HEK293T (cell line): ENCODE measurements at places on chromosomes 2 and 18.
A peak's percentile ranks its signal among the peaks of the same experiment; 100 is the strongest.

DNA sequence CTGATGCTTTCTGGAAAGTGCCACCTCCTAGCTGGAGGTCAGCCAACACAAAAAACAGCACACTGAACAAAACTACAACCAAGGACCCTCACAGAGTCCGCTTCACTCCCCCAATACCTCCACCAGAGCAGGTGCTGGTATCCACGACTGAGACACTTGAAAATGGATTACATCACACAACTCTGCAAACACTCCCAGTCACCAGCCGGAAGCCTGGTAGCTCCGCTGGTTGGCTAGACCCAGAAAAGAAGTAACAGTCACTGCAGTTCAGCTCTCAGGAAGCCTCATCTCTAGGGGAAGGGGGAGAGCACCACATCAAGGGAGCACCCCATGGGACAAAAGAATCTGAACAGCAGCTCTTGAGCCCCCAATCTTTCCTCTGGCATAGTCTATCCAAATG, 175.4 kb downstream of the LCLAT1 start:
- DNase-seq, result no peak

GRCh38 chr2:165952741-165953211, 800 bp downstream of the TTC21B start:
- DNase-seq, result no peak

DNA sequence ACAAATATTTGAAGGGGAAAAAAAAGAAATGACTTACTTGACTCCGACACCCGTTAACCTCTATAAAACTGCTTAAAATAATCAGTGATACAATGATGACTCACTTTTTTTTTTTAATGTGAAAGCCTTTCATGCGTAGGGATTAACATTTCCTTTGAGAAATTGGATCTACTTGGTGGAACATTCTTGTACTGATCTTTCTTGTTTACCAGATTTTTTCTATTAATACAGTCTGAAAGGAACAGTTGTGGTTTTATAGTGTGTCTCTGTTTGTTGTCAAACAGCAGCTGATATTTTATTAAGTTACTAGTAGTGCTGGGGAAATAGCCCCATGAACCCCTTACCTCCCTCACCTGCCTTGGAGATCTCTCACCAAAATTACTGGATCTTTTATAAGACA, 40.2 kb upstream of the NEB start:
- DNase-seq, result no peak

DNA sequence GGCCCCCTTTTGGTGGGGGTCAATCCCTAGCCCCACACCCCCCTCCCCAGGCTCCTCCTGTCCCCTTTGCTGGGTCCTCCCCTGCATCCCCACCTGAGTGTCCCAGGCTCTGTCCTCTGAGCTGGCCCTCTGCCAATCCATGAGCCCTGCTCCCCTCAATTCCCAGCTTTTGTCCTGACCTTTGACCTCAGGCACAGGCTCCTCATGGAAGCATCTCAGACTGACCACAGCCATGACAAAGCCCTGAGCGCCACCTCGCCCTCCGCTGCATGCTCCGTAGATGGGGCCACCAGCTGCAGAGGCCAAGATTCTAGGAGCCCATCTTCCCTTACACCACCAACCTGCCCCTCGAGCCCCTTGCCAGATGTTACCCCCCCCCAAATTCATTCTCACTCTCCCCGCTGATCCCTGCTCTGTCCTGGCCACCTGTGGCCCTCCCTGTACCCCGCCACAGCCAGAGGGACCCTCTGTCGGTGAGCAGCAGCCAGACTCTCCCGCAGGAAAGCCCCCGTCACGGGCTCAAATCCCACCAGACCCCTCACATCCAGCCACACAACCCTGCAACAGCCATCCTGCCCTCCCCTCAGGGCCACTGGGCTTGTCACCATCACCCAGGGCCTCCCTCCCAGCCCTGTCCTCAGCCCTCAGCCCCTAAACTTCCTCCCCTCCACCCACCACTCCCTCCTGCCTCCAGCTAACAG, 206.0 kb downstream of the MGAT5 start:
- no peak for DNase-seq

- no peak for DNase-seq
Measured at GRCh38 chr2:231716666-231717280, 8.4 kb downstream of the PTMA start.

GRCh38 chr2:100548771-100549170, 14.0 kb upstream of the PDCL3 start:
- no peak for DNase-seq

- no peak for DNase-seq
Measured at GRCh38 chr2:88220718-88221117, 50.6 kb downstream of the THNSL2 start.

GRCh38 chr2:150806336-150806735, 318.9 kb upstream of the RND3 start:
- no peak for DNase-seq

DNA sequence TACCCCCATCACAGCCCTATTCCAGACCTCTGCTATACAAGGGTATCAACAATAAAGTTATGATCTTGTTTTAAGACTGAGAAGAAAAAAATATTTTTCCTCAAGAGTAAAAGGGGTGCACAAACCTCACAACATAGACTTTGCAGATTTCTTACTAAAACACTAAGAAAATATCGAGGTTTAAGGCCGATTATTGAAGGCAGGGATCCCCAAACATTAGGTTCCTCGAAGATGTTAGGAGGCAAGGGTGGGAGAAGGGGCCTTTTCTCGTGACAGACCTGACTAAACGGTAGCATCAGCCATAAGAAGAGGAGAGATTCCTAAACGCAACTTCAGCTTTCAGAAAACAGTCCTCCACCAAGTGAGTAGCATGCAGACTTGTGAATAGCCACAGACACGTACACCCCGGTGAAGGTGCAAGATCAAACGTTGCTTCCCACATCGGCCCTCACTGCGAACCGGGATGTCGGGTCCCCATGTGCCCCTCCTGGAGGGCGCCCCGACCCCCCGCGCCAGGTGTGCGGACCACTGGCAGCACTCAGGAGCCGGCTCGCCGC, 678 bp downstream of the PIAS2 start:
- no peak for DNase-seq

GRCh38 chr2:102636283-102636907, 17.0 kb downstream of the SLC9A2 start:
- DNase-seq, result no peak

GRCh38 chr2:157935378-157935906, 59.3 kb upstream of the ACVR1 start:
- no peak for DNase-seq

DNA sequence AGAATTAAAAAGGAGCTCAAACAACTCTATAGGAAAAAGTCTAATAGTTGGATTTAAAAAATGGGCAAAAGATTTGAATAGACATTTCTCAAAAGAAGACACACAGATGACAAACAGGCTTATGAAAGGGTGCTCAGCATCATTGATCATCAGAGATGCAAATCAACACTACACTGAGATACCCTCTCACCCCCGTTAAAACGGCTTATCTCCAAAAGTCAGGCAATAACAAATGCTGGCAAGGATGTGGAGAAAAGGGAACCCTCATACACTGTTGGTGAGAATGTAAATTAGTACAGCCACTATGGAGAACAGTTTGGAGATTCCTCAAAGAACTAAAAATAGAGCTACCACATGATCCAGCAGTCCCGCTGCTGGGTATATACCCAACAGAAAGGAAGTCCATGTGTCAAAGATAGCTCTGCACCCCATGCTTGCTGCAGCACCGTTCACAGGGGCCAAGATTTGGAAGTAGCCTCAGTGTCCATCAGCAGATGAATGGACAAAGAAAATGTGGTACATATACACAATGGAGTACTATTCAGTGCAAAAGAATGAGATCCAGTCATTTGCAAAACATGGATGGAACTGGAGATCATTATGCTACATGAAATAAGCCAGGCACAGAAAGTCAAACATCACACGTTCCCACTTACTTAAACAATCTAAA, 46.7 kb upstream of the B3GNT7 start:
- DNase-seq, result no peak

DNA sequence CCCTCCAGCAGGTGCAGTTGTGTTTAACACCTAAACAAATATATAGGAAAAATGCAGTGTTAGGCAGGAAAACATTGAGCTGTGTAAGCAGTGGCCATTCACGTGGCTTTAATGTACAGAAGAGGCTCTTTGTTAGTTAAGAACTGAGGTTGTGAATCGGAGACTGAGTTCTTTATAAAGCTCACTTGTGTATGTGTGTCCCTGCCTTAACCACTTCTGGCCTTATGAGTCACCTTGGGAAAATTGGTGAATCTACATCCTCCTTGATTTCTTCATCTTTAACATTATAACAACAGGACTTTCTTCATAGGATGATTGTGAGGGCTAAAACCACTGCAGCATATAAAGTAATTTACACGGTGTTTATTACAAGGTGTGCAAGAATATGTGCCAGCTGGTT, 188.4 kb upstream of the TPO start:
- DNase-seq, result no peak

GRCh38 chr2:207492461-207492860, 37.3 kb upstream of the CREB1 start:
- DNase-seq, result no peak

DNA sequence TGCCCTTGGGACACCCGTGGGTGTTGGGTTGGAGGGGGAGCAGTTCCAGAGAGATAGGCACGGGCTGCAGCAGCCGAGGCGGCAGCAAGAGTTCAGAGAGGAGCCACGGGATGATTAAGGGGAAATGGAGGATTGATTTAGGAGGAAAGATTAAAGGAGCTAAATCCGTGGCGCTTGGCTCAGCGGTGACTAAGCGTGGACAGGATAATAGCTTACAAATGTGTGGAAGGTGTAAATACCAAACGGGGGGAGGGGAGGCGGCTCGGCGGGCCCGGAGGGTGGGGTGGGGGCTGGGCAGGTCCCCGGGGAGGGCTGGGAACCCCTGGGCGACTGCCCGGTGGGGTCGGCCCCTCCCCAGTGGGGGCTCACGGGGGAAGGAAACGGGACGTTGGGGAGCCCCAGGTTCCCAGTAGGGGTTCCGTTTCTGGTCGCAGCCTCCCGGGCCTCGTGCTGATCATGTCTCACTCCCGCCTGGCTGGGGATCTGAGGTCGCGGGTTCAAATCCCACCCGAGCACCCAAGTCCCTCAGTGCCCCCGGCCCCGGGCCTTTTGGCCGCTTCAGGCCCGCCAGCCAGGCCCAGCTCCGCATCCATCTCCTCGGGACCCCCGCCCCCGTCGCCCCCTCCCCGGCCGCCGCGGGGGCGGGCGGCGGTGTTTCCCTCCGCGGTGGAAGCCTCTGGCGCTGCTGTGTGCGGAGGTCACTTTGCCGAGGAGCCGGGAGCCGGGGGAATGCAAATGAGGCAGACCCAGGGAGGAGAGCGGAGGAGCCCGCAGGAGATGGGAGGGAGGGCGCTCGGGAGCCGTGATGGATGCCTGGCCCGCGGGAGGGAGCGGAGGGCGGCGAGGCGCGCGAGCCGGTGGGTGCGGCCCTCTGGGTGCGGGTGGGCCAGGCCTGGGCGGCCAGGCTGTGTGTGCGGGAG, 8.1 kb downstream of the ASIC4 start:
- DNase-seq, result peak; percentile 66

DNA sequence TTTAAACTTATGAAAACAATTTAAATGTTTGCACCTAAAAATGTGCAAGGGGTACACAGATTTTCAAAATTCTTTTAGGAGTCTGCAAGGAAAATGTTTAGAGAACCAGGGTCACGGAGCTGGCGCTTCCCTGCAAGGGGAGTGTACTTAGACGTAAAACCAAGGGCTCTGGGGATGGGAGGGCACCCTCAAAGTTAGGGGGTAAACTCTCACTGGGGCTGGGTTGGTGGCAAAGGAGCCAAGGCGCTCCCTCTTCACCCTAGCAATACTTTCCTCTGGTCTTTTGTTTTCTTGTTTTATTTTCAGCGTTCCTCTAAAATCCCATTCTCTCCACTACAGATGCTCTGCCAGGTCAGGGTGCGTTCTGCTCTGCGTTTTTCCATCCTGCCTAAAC, 20.0 kb downstream of the TMEM247 start:
- DNase-seq, result no peak

- DNase-seq, result no peak
Measured at GRCh38 chr2:127226520-127227263, 6.6 kb upstream of the CYP27C1 start.

DNA sequence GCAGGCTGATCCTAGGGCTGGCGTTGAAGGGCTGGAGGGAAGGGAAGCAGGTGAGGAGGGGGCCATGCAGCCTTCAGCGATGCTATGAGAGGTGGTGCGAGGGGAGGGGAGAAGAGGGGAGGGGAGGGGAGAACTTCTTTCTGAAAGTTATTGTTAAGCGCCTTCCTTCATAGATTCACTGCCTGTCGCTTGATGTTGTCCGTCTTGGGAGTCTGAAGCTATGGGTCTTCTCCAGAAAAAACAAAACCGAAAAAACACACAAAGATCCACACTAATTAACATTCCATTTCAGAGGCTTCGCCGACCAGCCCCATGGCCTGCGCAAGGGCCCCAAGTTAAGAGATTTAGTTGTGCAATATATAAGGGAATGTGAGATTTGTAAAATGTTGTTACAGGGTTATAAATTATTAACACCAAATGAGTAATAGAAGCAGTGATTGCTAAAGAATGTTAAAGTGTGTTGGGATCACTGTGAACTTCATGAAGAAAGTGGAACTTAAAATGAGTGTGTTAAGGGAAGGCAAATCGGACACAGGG, 758 bp downstream of the CFAP221 start:
- no peak for DNase-seq

- no peak for DNase-seq
Measured at GRCh38 chr2:60058781-60059180, 494.7 kb downstream of the BCL11A start.

DNA sequence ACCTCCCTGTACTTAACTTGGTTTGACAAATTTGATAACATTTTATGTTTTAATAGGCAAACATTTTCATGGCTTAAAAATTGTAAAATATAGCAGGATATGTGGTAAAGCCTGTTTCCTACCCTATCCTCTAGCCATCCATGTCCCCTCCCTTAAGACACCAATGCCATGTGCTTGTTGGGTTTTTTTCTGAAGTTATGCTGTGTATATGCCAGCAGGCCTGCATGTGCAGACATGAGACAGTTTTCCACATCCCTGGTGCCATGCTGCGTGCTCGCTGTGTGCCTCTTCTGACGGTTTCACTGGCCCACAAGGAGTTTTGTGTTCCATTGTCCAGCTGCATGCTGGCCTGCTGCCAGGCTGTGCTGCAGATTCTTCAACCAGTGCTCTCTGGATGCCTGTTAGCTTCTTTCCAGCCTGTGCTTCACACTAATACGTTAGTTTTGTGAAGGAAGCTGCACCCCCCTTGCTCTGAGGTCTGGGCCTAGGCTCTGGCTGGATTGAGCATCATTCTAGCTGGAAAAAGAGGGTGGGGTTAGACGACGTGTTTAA, 16.9 kb downstream of the INPP4A start:
- DNase-seq, result no peak

- no peak for DNase-seq
Measured at GRCh38 chr2:65671670-65672242, 239.4 kb upstream of the SPRED2 start.

GRCh38 chr18:69817335-69817940, 130.2 kb downstream of the CD226 start:
- DNase-seq, result no peak

DNA sequence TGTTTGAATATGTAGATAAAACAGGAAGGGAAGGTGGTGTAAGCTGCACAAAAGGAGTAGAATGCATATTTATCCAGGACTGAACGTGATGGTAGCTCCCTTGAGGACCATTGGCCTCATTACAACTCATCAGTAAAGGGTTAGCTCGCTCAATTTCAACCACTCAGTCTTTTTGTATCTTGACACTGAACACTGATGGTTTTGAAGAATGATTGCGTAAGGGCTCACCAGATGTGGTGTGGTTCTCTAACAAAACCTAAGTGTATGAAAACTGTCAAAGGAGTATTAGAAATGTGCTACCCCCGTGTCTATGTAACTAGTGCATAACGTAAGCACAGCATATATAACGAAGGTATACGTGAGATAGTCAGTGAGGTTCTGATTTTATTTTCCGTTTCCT, 272.4 kb upstream of the THSD7B start:
- no peak for DNase-seq

- DNase-seq, result no peak
Measured at GRCh38 chr2:117137371-117137770, 677.1 kb upstream of the DDX18 start.
